ENCODE measurements at places on chromosomes 11 and 22. TPM values are rescaled to one million over a fixed set of nuclear protein-coding genes. Genes with fewer than 3 reads are reported as not detected.

Gene OR51E2
- not detected for total RNA-seq

Gene SULT4A1
- 0.26 TPM for total RNA-seq

Gene FXYD2
- 0.98 TPM for total RNA-seq

Gene PKNOX2
- total RNA-seq = not detected

Gene SPDYC
- not detected for total RNA-seq

Gene KCNJ5
- total RNA-seq = not detected

Gene ESAM
- 9.3 TPM for total RNA-seq

Gene CLMP
- total RNA-seq = 0.26 TPM

Gene ASPHD2
- 1.1 TPM for total RNA-seq

Gene NXPE1
- not detected for total RNA-seq

Gene CEND1
- 0.09 TPM for total RNA-seq

Gene CYP2D6
- total RNA-seq = 0.17 TPM

Gene OR52A1
- total RNA-seq = not detected

Gene B4GALNT4
- 0.09 TPM for total RNA-seq

Gene PKP3
- 0.11 TPM for total RNA-seq

Gene HBG2
- total RNA-seq = not detected

Gene ENTHD1
- not detected for total RNA-seq

Gene PLAAT4
- total RNA-seq = 6.3 TPM

Gene NLRP6
- not detected for total RNA-seq

Gene NARS2
- 15.2 TPM for total RNA-seq

Gene OR8D1
- total RNA-seq = not detected

Gene UCP3
- 0.22 TPM for total RNA-seq

Gene PAX6
- total RNA-seq = not detected

Gene TSGA10IP
- total RNA-seq = not detected

Gene IL17RA
- total RNA-seq = 2.4 TPM

Gene KRTAP5-1
- not detected for total RNA-seq

Gene FGF3
- not detected for total RNA-seq

Gene ANKK1
- total RNA-seq = not detected

Gene TREH
- not detected for total RNA-seq

Gene PANX2
- 0.22 TPM for total RNA-seq

Gene FAM168A
- 9.6 TPM for total RNA-seq

Gene WDR74
- total RNA-seq = 192 TPM

Gene GUCY1A2
- total RNA-seq = under 0.01 TPM

Gene CAPRIN1
- total RNA-seq = 136 TPM

Gene SLC17A6
- total RNA-seq = not detected

Gene GLB1L3
- not detected for total RNA-seq

Gene TMEM45B
- total RNA-seq = 1.5 TPM

Gene LSP1
- total RNA-seq = 0.11 TPM

Gene CDC42BPG
- 0.34 TPM for total RNA-seq

Gene LYVE1
- 208 TPM for total RNA-seq

Gene XRCC6
- total RNA-seq = 291 TPM

Gene NCR3LG1
- 0.26 TPM for total RNA-seq

Gene SPON1
- 0.17 TPM for total RNA-seq

Gene OSM
- total RNA-seq = not detected

Gene AHNAK
- total RNA-seq = 461 TPM

Gene HRAS
- 34.2 TPM for total RNA-seq

Gene C22orf42
- total RNA-seq = not detected

Gene NRIP3
- 0.34 TPM for total RNA-seq

Gene MFRP
- total RNA-seq = not detected

Measured in dermis lymphatic vessel endothelial cell (primary cell).